Stromal cell of bone marrow (primary cell): ENCODE measurements at places on chromosomes 12 and 14.

DNA sequence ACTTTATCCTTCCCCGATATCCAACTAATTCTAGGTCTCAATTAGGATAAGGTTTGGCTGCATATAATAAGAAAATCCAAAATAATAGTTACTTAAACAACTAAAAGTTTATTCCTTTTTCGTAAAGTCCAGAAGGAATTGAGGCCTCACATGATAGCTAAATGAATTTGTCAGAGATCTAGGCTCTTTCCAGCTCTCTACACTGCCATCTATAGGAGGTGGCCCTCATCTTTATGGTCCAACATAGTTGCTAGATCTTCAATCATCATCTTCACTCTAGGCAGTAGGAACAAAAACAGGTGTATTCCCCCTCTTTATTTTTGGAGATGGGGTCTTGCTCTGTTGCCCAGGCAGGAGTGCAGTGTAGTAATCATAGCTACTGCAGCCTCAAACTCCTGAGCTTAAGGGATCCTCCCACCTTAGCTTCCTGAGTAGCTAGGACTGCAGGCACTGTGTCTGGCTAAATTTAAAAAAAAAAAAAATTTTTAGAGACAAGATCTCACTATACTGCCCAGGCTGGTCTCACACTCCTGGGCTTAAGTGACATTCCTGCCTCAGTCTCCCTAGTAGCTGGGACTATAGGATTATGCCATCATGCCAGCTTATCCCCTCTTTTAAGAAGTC, 46.5 kb upstream of the SAV1 start:
- DNase-seq, result peak; percentile 31

GRCh38 chr14:94158239-94158883, 15.8 kb upstream of the PPP4R4 start:
- no peak for DNase-seq

DNA sequence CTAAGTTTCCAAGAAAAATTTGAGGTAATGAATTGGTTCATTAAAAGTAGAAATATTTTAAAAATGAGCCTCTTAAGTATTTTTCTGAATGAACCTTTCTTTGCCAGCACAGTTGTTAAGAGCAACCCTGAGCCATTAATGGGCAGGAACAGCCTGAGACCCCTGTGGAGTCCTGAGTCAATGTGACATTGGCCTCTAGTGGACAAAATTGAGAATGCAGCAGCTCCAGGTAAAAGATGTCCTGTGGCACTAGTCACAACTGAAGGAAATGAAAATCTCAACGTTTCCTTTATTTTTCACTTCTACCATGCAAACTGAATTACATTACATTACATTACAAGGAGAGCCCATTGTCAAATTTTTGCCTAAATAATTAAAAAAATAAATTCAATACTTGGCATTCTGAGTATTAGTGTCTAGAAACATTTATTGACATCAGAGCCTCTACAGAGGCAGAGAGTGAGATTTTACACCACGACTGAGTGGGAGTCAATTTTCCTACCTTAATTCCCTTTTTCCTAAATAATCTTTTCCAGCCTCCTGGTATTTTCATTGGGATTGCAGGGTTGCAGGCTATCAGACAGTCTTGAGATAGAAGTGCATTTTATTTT, 135.7 kb downstream of the PPM1H start:
- peak; percentile 38 for DNase-seq

DNA sequence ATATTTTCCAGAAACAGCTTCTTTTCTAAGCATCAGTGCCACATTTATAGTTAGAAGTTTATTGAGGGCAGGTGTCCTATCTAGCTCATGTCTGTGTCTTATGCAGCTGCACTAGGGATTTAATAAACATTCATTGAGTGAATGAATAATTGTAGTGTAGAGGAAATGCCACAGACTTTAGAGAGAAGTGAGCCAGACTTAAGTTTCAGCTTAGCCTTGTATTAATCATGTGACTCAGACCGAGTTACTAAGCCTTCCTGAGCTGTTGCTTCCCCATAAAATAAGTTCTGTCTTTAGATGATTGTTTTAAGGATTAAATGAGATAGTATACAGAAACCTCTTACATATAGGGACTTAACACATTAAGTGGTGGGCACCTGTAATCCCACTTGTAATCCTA, 236.1 kb upstream of the DDHD1 start:
- DNase-seq, result no peak

- no peak for DNase-seq
Observed at GRCh38 chr14:88063811-88064210, 58.9 kb downstream of the GPR65 start.

GRCh38 chr12:41888285-41888684, 256.4 kb downstream of the GXYLT1 start:
- DNase-seq, result no peak

- no peak for DNase-seq
Observed at GRCh38 chr14:24595073-24595808, 14.2 kb downstream of the GZMH start.

- DNase-seq, result no peak
Observed at GRCh38 chr12:52020539-52021336, 14.0 kb downstream of the TAMALIN start.

DNA sequence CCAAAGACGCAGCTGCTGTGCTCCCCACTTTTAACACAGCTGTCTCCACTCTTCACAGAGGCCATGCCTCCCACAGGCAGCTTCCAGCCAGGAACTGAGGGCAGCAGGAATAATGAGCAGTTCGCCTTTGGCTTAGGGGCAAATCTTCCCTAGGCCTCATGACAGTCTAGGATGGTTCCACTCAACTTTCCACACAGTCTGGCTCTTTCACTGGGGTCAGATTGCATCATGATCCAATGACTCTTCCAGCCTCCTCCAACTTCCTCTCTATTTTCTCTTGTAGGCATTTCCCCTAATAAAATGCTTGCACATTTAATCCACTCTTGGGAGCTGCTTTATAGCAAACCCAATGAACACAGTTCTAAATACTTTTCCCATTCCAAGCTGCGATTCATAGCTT, 271.6 kb upstream of the ATP2B1 start:
- DNase-seq, result peak; percentile 80

DNA sequence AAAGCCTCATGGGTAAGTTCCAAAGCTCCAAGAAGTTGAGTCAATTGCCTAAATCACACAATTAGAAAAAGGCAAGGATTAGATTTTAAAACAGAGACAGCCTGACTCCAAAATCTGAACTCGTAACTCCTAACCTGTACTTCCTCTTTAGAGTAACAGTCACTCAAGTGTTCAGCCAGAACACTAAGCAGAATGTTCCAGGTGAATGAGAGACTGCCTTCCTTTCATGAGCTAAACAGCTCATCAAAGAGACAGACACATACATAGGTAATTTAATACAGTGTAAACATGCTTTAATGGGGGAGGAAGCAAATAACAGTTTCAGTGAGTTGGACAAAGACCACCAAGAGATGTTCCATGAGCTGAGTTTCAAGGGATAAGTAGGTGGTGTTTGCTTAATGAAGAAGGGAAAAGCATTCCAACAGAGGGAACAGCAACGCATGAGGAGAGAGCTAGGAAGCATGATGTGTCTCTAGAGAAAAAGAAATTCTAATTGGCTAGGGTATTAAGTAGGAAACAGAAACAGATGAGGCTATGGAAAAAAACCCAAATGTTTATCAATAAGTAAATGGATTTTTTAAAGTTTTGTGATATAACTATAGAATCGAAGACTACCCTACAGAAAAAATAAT, 403.9 kb downstream of the MED13L start:
- DNase-seq, result no peak

GRCh38 chr14:23661542-23661941, 25.4 kb downstream of the DHRS2 start:
- DNase-seq, result no peak

DNA sequence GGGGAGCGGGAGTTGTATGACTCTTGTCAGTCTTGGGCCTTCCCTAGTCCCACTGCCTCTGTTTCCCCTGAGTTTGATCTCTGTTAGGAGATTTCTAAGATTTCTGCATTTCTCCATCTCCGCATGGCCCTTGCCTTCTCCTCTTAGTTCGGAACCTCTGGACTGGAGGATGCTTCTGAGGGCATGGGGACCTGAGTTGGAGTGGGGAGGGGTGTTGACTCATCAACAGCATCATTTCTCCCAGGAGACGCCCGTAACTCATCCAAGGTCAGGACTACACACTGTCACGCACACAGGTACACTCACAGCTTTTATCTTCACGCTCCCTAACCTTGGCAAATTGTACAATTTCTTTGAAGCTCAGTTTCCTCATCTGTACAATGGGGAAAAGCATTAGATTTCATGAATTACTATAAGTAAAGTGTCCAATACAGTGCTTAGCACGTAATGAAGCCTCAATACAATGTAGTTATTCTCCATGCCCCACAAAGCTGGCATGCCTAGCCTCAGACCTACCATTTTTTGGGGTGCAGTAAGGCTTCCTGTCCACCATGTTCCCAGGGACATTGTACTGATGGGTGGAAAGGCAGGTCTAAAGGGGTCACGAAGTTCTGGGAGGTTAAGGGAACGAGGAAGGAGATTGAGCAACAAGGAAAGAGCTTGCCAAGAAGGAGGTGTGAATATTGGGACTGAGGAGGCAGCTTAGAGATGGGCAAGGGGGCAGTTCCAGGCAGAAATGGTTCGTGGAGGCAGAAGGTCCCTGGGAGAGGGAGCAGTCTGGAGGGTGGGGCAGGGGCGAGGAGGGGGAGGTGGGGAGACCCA, 600 bp upstream of the LAG3 start:
- no peak for DNase-seq
